Testis (tissue), 5 donors: ENCODE measurements at places on chromosomes 5 and 9. TPM values are rescaled to one million over a fixed set of nuclear protein-coding genes. Genes with fewer than 3 reads are reported as not detected.

DNA sequence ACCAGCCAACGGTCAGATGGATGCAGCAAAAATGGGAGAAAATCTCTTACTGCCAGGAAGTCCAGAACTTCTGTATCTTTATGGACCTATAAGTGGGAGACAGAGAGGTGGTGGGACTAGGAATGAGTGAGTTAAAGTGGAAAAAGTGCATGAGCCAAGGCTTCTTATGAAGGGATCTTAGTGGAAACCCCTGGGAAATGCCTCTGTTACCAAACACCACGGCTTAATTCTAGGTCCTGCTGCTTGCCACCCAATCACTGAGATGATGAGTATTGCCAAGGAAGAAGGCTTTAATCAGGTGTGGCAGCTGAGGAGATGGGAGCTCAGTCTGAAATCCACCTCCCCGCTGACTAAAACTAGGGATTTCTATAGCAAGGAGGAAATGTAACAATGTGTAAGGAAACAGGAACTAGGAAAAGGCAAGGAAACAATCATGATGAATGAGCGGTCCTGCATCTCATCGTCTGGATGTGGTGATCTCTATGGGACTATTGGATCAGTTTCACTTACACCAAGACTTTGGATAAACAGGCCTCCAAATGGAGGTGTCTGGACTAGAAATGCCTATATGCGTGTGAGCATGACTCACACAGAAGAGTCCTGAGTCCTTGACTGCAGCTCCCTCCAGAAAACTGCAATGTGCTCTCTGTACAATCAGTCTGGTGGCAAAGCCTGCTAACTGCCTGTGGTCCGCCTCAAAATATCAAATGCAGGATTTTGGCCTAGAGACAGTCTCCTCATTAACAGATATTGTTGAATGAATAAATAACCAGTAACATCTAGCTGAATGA, 98.2 kb upstream of the PRR16 start:
- H3K27me3 ChIP-seq, result no peaks in the 10 kb centered on the region
- no peaks in the 10 kb centered on the region for H3K4me1 ChIP-seq
- no peaks in the 10 kb centered on the region for H3K36me3 ChIP-seq

DNA sequence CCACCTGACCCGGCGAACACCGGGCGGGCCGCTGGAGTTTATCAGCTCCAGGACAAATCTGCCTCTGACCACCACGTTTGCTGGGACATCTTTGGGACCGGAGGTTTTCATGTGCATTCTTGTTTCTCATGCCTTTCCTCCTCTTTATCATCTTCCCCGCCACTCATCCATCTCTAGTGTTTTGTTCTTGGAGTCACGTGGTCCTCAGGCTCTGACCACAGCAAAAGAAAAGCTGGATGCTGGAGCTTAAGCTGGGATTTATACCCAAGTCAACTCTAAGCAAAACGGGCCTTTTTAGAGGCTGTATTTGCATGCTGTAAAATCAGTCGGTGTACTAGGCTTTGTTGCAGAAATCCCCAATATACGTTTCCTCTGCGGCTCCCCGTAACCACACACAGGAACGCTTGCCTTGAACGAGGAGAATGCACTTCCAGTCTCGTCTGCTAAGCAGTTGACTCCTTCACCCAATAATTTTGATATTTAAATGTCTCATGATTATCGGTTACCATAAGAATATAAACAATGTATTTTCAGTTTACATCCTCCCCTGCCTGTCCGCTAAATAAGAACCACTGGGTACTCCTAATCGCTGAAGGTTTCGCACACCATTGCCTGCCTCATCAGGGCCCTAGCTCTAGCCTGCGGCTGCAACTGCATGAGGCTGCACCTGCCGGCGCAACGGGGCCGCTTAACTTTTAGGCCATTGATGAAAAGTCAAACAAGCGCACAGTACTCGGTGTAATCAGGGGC, 560 bp upstream of the NDUFS6 start:
- no peaks in the 10 kb centered on the region for H3K27me3 ChIP-seq
- no peak for DNase-seq

DNA sequence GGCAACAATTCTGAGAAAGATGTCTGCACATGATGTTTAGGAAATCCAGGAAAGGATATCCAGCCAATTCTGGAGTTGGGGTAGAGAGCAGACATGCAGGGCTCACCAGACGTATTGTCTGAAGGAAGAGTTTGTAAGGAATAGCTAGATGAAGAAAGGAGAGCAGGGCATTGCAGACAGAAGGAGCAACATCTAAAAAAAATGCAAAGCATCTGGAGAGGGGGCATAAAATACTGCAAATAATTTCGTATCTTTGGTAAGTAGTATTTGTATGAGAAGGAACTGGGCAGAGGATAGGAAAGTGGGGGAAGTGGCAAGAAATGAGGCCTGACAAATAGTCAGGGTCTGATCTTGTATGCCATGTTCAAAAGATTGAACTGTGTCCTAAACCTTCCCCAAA, 74.8 kb downstream of the MACIR start:
- no peaks in the 10 kb centered on the region for H3K27me3 ChIP-seq
- no peak for DNase-seq
- H3K4me1 ChIP-seq, result no peaks in the 10 kb centered on the region
- no peaks in the 10 kb centered on the region for H3K36me3 ChIP-seq
- H3K27ac ChIP-seq, result no peak overlapping the region

DNA sequence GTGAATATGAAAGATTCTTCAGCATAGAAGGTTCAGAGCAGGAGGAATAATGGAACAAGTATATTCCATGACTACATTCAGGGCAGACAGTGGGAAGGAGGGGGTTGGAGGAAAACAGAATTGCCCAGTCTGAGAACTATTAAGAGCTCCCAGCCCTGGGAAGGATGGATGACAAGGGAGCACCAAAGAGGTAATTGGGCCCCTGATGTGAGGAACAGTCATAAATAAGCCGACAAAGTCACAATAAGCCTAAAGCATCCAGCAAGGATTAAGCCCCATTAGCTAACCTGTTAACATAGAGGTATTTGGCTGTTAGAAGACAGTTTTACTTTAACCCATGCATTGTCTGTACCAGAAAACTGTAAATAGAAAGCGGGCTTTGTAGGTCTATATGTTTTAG, 348.7 kb upstream of the SEMA6A start:
- no peak overlapping the region for H3K4me3 ChIP-seq
- no peaks in the 10 kb centered on the region for H3K36me3 ChIP-seq
- H3K27ac ChIP-seq, result no peak overlapping the region
- no peaks in the 10 kb centered on the region for H3K4me1 ChIP-seq
- no peak for DNase-seq
- no peaks in the 10 kb centered on the region for H3K27me3 ChIP-seq

DNA sequence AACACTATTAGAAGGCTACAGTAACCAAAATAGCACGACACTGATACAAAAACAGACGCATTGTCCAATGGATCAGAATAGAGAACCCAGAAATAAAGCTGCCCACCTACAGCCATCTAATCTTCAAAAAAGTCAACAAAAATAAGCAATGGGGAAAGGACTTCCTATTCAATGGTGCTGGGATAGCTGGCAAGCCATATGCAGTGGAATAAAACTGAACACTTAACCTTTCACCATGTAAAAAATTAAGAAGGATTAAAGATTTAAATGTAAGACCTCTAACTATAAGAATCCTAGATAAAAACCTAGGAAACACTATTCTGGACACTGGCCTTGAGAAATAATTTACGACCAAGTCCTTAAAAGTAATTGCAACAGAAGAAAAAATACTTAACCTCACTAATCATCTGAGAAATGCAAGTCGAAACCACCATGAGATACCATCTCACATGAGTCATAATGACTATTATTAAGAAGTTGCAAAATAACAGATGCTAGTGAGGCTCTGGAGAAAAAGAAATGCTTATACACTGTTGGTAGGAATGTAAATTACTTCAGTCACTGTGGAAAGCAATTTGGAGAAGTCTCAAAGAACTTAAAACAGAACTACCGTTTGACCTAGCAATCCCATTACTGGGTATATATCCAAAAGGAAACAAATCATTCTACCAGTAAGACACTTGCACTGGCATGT, 203.3 kb upstream of the CDH9 start:
- no peaks in the 10 kb centered on the region for H3K36me3 ChIP-seq
- H3K4me1 ChIP-seq, result no peaks in the 10 kb centered on the region
- H3K27ac ChIP-seq, result no peak overlapping the region
- H3K4me3 ChIP-seq, result no peak overlapping the region

The TAS2R1 gene
- 1.3 TPM for total RNA-seq
